ENCODE measurements at places on chromosomes 3 and 15.
A peak's percentile ranks its signal among the peaks of the same experiment; 100 is the strongest.

DNA sequence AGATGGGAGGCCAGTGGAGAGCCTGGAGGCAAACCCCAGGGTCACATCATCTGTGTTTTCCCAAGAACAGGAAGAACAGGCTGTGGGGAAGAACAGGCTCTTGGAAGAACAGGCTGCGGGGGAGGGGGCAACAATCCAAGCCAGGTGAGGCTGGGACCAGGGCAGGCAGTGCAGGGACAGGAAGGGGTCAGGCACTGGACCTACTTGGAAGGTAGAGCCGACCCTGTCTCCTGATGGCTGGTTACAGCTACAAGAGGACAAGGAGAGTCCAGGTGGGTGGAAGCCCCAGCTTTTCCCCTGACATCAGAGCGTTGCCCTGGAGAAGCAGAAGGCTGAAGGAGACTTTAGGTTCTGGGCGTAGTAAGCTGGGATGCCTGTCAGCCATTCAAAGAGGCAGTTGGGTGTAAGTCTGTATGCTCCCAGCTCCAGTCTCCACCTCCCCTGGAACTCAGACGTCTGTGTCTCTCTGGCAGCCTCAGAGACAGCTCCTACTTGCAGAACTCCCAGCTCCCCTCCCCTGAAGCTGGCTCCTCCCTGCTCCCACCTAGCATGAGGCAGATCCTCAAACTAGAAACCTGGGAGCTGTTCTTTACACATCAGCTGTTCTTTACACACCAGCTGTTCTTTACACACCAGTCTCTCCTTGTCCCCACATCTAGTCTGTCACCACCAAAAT lies 130.9 kb downstream of the DNAJB8 start:
- no peak for DNase-seq

DNA sequence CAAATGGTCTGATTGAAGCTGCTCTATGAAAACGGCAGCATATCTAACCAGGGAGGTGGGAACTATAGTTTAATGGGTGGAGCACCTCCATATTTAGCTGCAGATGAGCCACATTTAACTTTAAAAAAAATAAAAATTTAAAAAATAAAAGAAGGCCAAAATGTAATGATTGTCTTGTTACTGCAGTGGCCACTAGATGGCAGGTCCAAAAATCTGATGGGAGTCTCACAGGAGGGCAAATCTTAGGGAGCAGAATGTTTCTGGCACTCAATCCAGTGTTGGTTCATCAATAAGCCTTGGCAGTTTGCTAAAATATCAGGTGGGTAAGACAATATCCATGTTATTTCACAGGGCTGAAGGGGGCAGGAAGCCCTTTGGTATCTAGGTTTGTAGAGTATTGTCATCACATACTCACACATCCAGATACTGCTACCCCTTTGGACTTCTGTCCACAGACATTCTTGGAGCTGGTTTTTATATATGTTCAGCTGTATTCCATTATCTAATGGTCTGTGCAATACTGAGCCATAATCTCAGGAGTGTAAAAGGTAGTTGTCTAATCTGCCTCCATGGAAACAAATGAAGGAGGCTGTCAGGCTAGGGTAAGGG lies 233.3 kb downstream of the TIGIT start:
- no peak for DNase-seq

GRCh38 chr15:76994971-76995945 lies at the start of gene PSTPIP1:
PSTPIP1 (plus strand) TSS chr15:76995126; CDS start chr15:76995574, 448 bp downstream.
- DNase-seq, result no peak

DNA sequence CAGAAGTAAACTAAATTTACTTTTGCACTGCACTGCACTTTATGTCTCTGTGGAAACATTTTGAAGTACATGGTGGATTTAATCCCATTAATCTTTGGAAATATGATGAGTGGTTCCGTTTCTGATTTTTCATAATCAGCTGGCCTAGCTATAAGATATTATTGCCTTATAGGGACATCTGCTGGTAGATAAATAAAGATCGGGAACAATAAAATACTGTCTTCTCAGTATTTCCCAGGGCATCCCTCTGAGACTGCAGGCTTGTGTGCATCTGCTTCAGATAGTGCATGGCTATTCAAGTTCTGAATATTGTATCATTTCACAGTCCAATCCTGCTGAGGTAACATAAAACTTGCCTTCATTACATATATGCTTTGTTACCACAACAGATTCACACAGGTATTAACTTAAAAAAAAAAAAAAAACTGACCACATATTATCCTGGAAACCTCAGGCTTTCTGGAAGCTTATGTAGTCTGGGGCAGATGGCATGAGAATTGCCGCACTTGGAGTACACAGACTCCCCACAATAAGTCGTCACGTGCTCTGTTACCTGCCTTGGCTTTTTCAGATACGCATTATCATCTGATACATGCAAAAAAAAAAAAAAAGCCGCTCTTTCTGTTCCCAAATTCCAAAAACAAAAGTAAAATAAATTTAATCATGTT lies 330.8 kb upstream of the AGTR1 start:
- DNase-seq, result no peak

GRCh38 chr3:101495552-101495951 lies 17.5 kb downstream of the SENP7 start:
- DNase-seq, result no peak

GRCh38 chr3:88152841-88153240 lies 3.1 kb downstream of the C3orf38 start:
- DNase-seq, result no peak

DNA sequence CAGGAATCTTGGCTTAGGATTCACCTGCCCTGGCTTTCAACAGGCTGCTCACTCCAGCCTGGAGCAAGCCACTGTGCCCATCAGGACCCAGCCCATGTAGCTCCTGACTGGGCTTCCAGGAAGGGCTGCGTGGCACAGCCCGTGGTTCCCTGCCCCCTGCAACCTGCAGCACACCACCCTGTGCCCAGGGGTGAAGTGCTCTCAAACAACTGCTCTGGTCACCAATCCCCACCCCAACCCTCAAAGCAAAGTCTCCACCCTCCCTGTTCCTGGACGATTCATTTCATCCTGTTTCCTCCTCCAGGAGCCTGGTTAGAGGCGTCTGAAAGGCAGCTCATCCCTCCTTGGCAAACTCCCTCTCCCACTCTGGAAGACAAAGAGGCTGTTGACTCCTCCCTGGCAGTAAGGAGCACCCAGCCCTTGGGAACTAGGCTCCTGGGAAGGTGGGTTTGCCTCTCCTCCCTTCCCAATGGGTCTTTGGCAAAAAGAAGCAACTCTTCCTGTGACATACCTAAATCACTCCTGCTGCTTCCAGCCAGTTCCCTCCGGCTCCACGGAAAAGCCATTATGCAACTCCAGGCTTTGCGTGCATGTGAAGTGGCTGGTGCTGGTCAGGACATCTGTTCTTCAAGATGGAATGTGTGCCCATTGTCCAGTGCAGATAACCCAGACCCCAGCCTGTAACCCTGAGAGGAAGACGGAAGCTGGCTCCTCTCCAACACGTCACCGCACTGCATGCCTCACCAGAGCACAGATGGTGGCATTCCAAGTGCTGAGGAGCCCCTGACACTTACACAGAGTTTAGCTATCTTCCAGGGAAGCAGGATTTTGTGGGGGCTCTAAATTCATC lies 29.1 kb upstream of the VIPR1 start:
- no peak for DNase-seq

DNA sequence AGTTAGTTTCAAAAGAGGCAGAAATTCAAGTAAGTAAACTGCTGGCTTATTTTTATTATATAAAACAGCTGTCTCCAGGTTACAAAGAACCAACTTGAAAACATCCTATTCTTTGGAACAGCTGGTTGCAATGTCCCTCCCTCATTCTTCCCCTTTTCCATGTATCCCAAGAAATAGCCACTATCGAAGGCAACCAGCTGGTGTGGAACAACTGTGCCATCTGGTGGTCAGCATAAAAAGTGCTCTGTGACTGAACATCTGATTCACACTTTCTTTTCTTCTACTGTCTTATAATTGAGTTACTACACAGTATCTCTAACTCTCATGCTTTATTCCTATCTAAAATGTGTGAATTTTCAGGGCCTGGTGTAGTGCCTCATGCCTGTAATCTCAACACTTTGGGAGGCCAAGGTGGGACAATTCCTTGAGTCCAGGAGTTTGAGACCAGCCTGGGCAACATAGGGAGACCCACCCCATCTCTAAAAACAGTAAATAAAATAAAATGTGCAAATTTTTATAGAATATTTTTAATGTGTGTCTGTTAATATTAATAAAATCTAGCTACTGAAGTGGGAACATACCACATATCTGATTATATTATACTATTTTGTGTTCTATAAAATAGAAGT lies 9.6 kb downstream of the OSBPL11 start:
- peak; percentile 61 for DNase-seq

- no peak for DNase-seq
These were observed 68.8 kb downstream of the PLOD2 start for GRCh38 chr3:146092230-146092629.

GRCh38 chr3:188826574-188826973 lies 345.2 kb upstream of the TPRG1 start:
- DNase-seq, result no peak

DNA sequence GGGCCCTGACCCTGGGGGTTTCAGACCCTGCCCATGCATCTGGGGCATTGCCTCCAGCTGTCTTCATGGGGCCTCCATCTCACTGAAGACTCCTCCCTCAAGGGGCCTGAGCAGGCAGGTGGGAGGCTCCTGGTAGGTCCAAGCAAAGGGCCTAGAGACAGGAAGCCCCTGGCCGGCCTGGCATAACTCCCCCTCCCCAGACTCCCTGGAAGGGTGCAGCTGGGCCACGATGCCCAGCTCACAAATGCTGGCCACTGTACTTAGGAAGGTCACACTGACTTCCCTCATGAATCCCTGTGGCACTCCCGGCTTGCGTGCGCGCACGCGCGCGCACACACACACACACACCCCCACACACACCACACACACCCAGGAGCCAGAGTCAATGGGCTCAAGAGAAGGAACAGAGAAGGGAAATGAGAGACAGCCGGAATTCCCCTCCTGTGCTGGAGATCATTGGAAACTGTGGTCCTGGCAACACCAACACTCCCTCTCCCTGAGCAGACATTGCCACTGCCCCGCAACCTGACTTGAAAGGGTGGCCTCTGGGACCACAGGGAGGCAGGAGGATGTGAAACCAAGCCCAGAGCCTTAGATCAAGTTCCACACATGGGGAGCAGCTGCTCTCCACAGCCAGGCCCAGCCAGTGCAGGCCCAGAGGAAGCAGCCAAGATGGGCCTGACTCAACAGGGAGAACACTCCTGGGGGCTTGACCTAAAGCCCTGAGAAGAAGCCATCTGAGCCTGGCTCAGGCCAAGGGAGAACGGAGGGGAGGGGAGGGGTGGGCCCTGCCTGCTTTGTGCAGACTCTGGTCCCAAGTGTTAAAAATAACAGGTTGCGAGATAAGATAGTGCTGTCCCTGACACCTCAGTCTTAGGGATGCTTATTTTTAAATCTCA lies 69.7 kb downstream of the SCN5A start:
- no peak for DNase-seq

GRCh38 chr3:190701096-190701532 lies 161.4 kb downstream of the GMNC start:
- peak; percentile 28 for DNase-seq

GRCh38 chr3:175433026-175433674 lies 574.0 kb downstream of the NAALADL2 start:
- no peak for DNase-seq

All from HuH-7 (cell line).